ENCODE measurements at places on chromosomes 6 and 20.

DNA sequence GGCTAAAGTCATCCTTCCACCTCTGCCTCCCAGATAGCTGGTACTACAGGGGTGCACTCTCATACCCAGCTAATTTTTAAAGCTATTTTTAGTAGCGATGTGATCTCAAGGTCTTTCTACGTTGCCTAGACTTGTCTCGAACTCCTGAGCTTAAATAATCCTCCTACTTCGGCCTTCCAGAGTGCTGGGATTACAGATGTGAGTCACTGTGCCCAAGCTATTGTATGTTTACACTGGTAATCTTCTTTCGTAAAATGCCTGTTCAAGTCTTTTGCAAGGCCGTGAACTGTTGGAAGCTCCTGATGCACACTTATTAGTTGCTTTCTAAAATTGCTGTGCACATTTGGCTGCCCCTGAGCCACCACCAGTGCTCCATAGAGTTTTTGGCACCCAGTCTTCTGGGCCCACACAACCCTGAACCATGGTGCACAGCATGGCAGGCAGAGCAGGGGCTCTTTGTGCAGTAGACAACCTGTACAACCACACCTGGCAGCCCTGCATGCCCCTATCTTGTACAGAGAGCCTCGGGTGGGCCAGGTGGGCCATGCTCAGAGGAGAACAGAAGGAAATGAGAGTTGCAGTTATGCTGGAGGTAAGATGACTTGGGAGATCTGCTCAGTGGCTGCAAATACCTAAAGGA lies 33.3 kb downstream of the PDRG1 start:
- DNase-seq: no peak

DNA sequence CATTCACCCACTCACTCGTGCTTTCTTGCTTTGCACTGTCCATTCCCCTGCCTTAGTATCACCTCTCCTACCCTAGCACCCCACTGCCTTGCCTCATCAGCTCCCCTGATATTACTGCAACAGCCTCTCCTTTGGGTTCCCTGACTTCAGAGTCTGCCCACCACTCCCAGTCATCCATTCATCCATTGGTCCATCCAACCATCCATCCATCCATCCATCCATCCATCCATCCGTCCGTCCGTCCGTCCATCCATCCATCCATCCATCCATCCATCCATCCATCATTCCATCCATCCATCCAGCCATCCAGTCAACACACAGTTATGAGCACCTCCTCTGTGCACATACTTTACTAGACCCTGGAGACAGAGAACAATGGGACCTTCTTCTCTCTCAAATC lies 22.9 kb upstream of the FAM83D start:
- no peak for DNase-seq

DNA sequence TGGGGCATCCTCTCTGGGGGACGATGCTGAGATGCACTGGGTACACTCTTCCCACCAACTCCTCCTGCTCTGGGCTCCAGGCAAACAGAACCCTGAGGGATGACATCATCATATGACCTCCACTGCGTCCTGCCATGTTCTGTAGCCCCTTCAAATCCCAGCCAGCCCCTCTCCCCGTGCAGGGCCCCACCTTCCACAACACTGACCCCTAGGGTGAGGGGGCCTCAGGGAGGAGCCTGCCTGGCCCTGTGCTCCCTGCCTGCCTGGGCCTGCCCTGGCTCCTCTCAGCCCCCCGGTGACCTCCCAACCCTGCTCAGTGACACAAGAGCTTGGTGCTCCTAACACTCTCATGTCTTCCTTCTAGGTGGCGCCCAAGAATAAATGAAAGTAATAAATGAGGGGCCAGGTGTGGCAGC lies 9.6 kb upstream of the SPDEF start:
- no peak for DNase-seq

DNA sequence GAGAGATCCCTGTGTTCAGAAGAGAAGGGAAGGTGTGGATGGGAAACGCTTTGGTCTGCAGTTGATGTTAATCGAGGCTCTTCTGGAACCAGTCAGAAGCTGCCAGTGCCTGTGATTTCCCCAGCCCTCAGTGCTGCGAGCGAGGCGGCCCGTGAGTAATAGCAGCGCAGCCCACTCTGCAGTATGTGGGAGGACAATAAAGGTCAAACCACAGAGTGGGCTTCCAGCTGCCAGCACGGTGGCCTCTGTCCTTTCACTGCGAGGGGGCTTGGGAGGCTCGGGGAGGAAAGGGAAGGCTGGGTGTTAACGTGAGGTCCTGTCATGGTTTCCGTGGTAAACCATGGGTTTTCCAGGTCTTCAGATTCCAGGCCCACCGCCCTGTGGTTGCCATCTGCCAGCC lies 32.3 kb upstream of the TAGAP start:
- DNase-seq: no peak

DNA sequence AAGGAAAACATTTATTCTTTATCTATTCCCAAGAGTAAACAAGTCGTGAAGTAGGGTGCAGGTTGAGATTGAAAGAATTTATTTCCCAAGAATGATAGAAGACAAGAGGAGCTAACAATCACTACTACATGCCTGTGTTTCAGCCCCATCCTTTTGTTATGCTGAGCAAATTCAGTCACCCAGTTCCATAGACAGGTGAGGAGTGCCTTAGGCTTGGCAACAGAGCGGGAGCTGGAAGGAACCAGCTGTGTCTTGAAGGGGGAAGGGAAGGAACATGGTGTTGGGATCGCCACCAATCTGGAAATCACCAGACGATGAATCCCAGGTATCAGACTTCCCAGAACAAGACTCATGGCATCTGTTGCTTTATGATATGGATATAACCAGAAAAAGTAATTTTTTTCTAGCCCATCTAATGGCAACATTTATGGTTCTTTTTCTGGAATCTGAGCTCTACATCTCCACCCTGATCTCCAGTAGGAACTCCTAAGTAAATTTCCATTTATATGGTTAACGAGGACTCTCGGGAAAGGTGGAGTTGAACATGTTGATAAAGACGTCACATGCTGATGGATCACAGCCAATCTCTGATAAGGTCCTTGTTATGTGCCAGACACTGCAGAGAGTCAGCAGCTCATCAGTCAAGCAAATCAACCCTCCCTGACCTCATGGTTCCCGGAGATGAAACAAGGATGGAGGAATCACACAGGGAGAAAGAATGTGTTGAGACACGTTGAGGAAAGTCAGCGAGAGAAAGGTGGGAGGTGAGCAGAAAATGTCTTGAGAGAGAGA lies 344.9 kb downstream of the SMOC2 start:
- DNase-seq: no peak

DNA sequence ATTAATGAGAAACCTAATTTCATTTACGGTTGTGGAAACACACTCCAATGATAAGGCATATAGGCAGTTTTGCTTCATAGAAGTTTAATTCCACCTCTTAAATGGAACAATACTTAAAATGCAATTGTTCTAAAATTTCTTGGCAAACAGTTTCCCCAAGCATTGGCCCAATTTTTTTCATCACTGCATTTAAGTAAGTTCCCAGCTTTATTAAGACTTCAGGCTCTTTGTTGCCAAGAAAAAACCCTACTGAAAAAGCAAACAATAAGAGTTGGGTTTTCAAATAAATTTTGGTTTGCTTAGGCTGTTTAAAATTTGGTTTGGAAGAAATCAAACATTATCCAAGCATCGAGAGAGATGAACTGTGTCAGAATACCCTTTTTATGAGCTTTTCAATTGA lies 690.9 kb upstream of the NRSN1 start:
- DNase-seq: no peak

DNA sequence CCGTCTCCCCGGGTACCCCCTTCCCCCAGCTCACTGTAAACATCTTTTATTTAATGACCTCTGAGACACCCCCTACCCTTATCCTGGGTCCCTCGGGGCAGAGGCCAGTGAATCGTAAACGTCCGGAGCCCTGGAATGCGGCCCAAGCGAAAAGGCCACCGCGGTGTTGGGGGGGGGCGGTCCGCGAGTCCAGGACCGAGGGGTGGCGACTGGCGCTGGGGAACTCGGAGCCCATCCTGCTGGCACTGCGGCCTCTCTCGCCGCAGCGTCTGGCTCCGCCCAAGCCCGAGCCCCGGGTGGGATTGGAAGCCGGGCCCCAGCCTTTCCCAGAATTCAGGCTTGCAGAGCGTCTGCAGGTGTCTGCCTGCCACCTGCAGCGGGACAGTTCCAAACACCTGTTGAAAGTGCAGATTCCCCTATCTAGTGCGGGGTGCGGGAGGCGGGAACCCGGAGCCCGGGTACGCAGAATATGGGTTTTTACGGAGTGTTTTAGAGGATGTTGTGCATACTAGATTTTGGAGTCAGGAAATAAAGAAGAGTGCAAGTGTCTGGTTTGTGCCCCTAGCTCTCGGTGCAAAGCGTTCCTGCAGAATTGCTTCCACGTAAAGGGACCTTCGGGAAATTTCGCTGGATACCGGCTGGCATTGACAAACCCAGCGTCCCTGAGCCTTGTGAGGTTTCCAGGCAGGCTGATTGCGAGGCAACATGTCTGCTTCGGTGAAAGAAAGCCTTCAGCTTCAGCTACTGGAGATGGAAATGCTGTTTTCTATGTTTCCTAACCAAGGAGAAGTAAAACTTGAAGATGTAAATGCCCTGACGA lies 800 bp downstream of the RWDD2A start:
- no peak for DNase-seq

DNA sequence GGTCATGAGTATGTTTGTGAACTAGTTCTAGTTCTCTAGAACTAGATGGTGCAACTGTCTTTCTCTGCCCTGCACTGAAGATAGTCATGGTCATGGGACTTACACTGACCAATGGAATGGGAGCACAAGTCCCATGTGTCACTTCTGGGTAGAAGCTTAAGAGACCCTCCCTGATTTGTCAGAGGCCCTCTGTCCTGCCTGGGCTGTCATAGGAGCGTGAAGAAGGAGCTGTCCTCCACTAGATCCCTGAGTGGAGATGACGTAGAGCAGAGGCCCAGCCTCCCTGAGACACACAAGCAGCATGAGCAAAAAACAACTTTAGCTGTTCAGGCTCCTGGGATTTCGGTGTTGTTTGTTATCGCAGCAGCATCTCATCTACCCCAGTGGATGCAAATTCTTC lies 514.5 kb downstream of the PREX1 start:
- DNase-seq: no peak

GRCh38 chr20:44051661-44052000 lies 135.4 kb downstream of the JPH2 start:
- no peak for DNase-seq

DNA sequence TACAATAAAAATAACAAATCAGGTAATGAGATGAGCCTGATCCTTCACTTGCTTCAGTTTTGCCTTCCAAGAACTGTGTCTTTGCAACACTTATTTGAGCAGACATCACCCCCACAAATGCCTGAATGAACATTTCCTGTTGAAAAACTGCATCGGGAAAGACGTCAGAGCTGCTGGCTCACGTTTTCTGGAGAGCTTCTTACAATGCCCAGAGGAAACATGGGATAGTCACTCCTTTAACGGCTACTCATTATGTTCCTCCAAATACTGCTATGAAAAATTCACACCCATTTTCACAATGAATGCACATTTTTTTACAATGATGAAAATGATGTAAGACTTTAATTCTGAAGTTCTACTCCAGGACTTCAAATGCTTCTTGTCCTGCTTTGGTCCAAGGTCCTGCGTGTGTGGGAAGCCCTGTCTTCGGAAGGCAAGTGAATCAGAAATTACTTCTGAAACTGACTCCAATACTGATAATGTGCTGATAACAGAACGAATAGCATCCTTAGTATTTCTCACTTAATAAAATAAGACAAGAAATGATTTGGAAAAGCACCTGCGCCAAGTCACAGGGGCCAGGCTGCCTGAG lies 238.0 kb downstream of the ANKRD60 start:
- DNase-seq: no peak

- DNase-seq: no peak
These were observed 31.9 kb upstream of the EIF2S2 start for GRCh38 chr20:34143951-34144350.

GRCh38 chr20:31862506-31862905 lies 7.8 kb downstream of the DUSP15 start:
- no peak for DNase-seq

- DNase-seq: no peak
These were observed 157.0 kb downstream of the ZFP64 start for GRCh38 chr20:52034581-52034980.

DNA sequence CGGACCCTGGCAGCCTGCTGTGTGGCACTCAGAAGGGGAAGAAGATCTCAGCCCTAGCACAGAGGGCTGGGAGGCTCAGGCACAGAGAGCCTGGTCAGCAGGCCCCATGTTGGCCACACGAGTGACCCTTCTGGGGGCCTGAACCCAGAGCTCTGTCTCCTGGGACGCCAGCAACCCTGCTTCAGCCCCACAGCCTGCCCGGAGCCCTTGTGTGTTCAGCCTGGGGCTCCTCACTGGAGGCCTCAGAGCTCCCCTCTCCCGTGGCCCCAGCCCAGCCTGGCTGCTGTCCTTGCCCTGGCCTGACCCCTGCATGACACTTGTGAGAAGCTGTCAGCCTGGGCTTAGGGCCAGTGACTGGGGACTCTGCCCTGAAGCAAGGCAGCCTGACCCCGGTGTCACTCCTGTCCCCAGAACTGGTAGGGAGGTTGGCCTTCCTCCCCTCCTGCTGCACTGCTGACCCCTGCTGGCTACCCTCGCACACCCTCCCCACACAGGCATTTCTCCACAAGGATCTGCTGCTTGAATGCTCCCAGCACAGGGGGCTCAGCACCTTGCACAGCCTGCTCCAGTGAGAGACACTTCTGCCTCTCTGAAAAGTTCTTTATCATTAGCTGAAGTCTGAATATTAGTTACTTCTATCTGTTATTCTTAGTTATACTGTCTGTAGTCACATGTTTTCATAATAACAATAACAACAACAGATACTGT lies 15.4 kb upstream of the IP6K3 start:
- DNase-seq: no peak

GRCh38 chr6:7264686-7265384 lies 48.2 kb downstream of the SSR1 start:
- no peak for DNase-seq

- no peak for DNase-seq
These were observed 201.1 kb upstream of the PREP start for GRCh38 chr6:105603788-105604586.

- no peak for DNase-seq
These were observed 3.1 kb upstream of the CCDC167 start for GRCh38 chr6:37502703-37503291.

DNA sequence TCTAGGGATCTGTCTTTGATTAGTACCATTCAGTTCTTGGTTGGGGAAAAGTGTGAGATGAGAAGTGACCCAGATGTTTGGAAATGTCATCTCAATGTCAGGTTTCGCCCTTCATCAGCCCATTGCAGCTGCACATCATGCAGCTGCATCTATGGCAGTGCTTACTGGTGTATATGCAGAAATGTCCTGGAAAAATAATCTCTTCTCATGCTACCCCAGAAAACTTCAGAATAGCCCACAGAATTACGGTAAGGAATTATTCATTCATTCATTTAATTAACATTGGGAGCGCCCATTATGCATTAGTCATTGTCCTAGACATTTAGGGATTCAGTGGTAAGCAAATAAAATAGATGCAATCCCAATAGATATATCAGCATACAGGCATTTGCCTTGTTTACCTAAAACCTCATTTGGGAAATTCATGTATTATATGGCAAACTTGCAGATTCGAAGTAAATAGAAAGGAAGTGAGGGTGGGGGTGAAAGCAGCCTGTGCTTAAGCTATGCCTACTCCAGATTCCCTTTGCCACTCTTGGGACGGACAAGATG lies 89.2 kb downstream of the PDE7B start:
- no peak for DNase-seq

Data from activated CD4-positive, CD25-positive, alpha-beta regulatory T cell (primary cell).